ENCODE measurements at places on chromosomes 12 and 14. TPM values are rescaled to one million over a fixed set of nuclear protein-coding genes. Genes with fewer than 3 reads are reported as not detected.

The SLC25A21 gene
- 1.9 TPM for polyA plus RNA-seq

The NINJ2 gene
- 1.4 TPM for polyA plus RNA-seq

The CLEC1B gene
- not detected for polyA plus RNA-seq

The CMA1 gene
- not detected for polyA plus RNA-seq

The PDZRN4 gene
- not detected for polyA plus RNA-seq

The BICD1 gene
- 40.8 TPM for polyA plus RNA-seq

The ASCL1 gene
- 0.12 TPM for polyA plus RNA-seq

The CBLN3 gene
- 0.72 TPM for polyA plus RNA-seq

The SRP54 gene
- 19.7 TPM for polyA plus RNA-seq

The ACRBP gene
- 5.2 TPM for polyA plus RNA-seq

The KIF21A gene
- 5.1 TPM for polyA plus RNA-seq

The CLBA1 gene
- 1.6 TPM for polyA plus RNA-seq

The CD163L1 gene
- 0.03 TPM for polyA plus RNA-seq

The B4GALNT3 gene
- polyA plus RNA-seq: 14.9 TPM

The RHOJ gene
- polyA plus RNA-seq: 0.31 TPM

The ESRRB gene
- polyA plus RNA-seq: 0.29 TPM

The RAPGEF3 gene
- polyA plus RNA-seq: 5.2 TPM

The GAPDH gene
- polyA plus RNA-seq: 16,791 TPM

The BEST3 gene
- 0.02 TPM for polyA plus RNA-seq

The TMEM52B gene
- polyA plus RNA-seq: not detected

The PRPF40B gene
- polyA plus RNA-seq: 23.5 TPM

The TAS2R10 gene
- polyA plus RNA-seq: 0.14 TPM

The SLC38A4 gene
- polyA plus RNA-seq: 4.4 TPM

The DIP2B gene
- 10.3 TPM for polyA plus RNA-seq

The DPY19L2 gene
- polyA plus RNA-seq: 2.2 TPM

The KCNH3 gene
- polyA plus RNA-seq: 0.47 TPM

The ETFBKMT gene
- 0.69 TPM for polyA plus RNA-seq

The OASL gene
- polyA plus RNA-seq: not detected

The FAM90A1 gene
- polyA plus RNA-seq: 0.52 TPM

Data from H1 (cell line).